Activated naive CD4-positive, alpha-beta T cell treated with anti-CD3 and anti-CD28 coated beads, Interleukin-2, amount 50 U/mL, for 72 hours (primary cell): ENCODE measurements at places on chromosomes 13 and 19.

- DNase-seq, result no peak
Observed at GRCh38 chr13:92224052-92224821, 825.8 kb downstream of the GPC5 start.

- DNase-seq, result no peak
Observed at GRCh38 chr13:112743451-112744167, 53.8 kb downstream of the ATP11A start.

GRCh38 chr19:37963190-37963936, 56.4 kb downstream of the SIPA1L3 start:
- no peak for DNase-seq

DNA sequence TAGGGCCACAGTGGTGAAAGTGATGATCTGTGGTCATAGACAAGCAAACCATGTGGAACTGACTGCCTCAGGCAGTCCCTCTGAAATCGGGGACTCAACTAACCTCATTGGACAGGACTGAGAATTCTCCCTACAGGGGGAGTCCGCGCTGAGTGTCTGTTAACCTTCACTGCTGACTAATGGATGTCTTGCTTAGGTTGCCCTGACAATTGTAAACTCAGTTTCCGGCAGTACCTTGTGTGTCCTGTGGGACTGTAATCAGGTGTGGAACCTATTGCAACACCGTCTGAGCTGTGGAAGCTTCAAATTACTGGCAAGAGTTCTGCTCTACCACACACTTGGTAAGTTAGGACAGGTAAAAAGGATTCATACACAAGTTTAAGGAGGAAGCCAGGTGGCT, 21.8 kb downstream of the ZNF77 start:
- no peak for DNase-seq

DNA sequence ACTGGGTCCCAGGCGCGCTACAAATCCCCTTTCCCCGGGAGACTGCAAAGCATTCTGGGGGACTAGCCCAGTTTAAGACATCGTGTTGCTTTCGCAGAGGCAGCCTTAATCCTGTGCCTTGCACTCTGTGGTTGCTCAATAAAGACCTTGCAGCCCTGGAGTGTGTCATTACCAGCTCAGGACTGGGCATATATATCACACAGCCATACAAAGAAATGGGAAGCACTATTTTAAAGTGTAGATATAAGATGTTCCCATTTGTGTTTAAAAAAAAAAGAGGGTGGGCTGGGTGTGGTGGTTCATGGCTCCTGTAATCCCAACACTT, 11.1 kb downstream of the NAPA start:
- DNase-seq, result no peak

- DNase-seq, result no peak
Observed at GRCh38 chr13:30829833-30830637, 76.0 kb upstream of the MEDAG start.

DNA sequence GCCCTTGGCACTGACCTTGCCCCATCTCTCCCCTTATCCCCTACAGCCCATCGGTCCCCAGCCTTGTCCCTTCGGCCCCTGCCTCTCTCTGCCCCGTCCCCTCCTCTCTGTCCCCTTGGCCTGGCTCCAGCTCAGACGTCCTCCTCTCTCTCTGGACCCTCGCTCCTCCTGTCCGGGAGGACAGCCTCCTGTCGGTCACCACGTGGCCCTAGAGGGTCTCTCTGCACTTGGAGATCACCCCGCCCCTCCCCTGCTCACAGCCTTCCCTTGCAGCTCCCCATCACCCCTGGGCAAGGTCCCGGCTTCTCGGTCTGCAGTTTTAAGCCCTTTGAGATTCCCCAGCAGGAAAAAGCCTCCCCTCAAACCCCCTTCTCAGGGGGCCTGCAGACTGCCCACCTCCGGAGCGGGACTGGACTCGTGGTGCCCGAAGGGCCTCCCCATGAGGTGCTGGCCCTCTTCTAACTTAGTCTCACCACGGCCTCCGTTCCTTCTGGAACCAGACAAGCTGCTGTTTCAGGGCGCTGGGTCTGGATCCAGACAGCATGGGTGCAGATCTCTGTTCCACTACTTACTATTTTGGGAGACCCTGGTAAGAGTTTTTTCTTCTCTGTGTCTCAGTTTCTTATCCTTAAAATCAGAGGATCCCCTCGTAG, 3.3 kb upstream of the KLK15 start:
- DNase-seq, result no peak

- no peak for DNase-seq
Observed at GRCh38 chr13:51324714-51325420, 14.6 kb upstream of the SERPINE3 start.

DNA sequence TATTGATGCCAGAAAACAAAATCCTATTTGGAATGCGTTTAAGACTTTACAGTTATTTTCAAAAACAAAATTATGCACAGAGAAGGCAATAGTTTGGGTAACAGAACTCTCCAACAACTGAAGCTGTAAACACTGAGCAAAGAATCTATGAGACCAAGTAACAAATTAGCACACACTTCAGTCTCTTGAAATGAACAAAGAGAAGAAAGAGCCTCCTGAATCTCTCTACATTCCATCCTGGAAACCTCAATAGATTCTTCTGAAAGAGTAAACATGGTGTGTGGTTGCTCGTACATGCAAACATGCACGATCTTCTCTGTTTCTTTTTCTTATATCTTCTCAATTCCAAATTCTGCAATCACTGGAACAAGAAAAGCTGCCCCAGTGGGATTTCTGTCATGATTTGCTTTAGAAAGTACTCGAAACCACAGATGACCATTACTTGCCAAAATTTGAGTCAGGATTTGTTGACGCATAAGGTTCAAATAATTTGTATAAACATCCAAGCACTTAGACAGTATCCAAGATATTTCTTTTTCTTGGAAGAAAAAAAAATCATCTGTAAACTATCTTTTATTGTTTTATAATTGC, 137.9 kb upstream of the DACH1 start:
- no peak for DNase-seq

GRCh38 chr19:3361384-3362216, 4.8 kb upstream of the NFIC start:
- DNase-seq, result no peak

DNA sequence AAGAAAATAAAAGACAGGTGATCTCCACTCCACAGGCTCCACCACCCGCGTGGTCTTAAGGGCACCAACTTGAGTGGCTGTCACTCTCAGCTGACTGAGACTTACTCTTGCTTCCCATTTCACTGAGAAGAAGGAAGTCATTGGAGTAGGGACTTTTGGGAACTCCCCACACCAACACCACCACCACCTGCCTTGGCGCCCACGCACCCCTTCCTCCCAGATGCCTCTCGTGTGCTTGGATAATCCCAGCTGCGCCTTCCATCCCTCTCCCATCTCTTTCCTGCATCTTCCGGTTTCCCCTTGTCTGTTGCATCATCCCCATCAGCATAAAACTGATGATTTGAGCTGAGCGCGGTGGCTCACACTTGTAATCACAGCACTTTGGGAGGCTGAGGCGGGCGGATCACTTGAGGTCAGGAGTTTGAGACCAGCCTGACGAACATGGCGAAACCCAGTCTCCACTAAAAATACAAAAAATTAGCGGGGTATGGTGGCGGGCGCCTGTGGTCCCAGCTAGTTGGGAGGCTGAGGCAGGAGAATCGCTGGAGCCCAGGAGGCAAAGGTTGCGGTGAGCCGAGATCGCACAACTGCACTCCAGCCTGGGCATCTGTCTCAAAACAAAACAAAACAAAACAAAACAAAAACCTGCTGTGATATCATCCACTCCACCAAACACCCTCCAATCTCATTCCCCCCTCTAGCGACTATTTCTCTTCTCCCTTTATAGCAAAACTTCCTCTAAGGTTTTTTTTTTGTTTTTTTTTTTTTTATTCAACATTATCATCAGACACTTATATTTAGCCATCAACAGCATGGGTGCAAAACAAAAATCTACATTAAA, 25.5 kb downstream of the AP2S1 start:
- no peak for DNase-seq

DNA sequence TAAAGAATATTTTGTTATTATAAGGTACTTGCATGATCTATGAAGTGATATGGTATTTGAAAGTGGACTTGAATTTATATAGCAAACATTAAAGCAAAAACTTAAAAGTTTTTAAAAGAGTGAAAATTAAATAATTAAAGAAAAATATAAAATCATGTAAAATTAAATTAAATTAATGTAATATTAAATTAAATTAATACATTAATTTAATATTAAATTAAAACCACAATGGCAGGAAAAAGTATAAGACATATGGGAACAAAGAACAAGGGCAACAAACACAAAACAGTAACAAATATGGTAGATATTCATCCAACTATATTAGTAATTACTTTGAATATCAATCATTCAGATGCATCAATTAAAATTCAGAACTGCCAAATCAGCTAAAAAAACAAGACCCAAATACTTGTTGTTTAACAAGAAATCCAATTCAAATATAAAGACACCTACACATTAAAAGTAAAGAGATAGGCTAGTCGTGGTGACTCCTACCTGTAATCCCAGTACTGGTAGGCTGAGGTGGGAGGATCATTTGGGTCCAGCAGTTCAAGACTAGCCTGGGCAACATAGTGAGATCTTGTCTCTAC, 992.2 kb upstream of the MIR17HG start:
- no peak for DNase-seq

DNA sequence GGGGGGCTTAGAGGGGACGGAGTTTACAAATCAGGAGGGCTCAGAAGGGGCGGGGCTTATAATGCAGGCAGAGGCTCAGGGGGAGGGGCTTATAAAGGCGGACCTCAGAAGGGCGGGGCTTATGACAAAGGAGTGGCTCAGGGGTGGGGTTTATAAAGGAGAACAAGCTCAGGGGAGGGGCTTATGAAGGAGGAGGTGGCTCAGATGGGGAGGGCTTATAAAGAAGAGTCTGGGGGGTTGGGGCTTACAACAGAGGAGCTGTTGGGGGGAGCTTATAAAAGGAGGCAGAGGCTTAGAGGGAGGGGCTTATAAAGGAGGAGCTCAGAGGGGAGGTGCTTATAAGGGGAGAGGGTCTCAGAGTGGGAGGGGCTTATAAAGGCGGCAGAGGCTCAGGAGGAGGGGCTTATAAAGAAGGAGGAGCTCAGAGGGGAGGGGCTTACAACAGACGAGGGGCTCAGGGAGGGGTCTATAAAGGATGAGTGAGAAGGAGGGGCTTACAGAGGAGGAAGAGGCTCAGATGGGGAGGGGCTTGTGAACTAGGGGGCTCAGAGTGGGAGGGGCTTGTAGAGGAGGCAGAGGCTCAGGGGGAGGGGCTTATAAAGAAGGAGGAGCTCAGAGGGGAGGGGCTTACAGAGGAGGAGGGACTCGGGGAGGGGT, 1.0 kb downstream of the SMIM24 start:
- peak; percentile 51 for DNase-seq

DNA sequence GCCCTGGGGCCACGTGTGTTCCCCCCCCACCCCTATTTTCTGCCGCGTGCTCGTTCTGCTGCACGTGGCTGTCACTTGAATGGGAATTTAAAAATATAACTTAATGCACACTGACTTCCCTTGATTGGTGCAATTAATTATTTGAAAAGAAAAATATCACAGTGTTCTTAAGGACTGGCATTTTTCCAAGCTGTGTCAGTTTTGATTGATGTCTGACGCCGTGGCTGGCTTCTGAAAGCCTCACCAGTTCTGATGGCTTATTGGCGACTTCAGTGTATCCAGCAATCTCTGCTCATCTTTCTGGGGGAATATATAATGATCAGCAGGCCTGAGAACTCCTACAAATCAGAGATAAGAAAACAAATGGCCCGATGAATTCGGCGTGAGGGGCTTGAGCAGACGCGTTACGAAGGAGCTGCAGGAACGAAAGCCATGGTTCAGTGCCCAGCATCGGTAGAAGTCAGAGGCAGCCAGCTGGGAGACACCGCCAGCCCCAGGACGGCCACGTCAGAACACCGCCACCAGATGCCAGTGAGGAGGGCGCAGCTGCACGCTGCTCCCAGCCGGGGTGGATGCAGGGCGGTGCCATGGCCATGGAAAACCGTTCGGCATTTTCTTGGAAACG, 111.2 kb downstream of the KDM4B start:
- no peak for DNase-seq

DNA sequence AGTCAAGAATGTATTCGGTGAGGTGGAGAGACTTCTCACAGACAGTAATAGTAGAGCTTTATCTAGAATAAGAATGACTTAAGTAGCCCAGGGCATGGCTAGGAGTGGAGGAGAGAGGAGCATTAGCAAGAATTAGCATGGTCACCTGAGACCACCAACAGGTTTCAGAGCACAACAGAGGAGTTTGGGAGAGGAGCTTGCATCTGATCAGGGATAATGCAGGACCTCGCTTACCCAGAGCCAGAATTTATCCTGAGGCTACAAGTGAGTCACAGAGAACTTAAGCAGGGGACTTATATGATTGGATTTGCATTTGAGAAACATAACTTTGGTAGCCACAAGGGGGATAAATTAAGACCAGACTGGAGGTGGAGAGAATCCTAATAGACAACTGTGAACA, 102.1 kb upstream of the FNDC3A start:
- DNase-seq, result no peak

DNA sequence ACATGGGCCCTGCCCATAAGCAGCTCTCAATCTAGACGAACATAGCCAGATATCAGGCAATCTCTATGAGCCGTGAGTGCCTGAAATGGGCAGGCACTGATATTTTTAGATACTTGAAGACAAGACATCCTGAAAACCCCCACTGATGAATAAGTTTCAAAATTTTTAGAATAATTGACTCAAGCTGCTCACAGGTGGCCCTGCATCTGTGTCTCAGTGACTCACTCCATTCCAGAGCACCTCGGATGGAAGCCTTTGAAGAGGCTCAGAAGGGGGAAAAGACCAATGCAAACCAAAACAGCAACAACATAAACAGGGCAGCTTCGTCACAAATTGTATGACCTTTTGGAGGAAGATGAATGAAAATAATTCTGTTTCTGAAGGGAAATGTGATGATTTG, 42.8 kb upstream of the SLC46A3 start:
- no peak for DNase-seq

DNA sequence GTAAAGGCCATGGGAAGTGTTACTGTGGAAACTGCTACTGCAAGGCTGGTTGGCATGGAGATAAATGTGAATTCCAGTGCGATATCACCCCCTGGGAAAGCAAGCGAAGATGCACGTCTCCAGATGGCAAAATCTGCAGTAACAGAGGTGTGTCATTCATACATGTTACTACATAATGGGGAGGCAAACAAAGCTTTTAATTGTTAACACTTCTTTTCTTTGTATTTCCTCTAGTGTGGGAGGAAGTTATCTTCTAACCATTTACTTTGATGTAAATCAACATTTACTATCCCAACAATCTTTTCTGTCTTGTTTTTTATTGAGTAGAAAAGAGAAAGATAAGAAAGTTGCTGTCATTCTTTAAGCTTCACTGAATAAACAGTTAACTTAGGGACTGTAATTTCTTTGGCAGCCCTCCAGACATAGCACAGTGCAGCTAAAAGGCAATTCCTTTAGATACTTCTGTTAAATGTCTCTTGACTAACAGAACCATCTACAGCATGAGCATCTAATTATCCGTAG, 126.9 kb downstream of the ITGBL1 start:
- DNase-seq, result no peak

GRCh38 chr19:33700408-33701013, 78.8 kb downstream of the CHST8 start:
- DNase-seq, result no peak

GRCh38 chr19:16208064-16208759, 10.5 kb downstream of the AP1M1 start:
- DNase-seq, result peak; percentile 37

- DNase-seq, result no peak
Observed at GRCh38 chr13:64680739-64681138, 2549.4 kb downstream of the PCDH9 start.

GRCh38 chr13:97639236-97639635, 205.3 kb downstream of the RAP2A start:
- no peak for DNase-seq
